ENCODE measurements at places on chromosomes 7 and 10.

- peak; percentile 50 for DNase-seq
Measured at GRCh38 chr7:140304191-140304799, 94.0 kb downstream of the SLC37A3 start.

GRCh38 chr10:70652761-70653657 lies 19.3 kb upstream of the ADAMTS14 start:
- no peak for DNase-seq

- no peak for DNase-seq
Measured at GRCh38 chr7:149753375-149754233, 19.8 kb downstream of the ZNF467 start.

GRCh38 chr7:90119178-90119971 lies 34.9 kb upstream of the STEAP1 start:
- DNase-seq, result no peak

- DNase-seq, result no peak
Measured at GRCh38 chr7:138036135-138036534, 34.2 kb upstream of the CREB3L2 start.

DNA sequence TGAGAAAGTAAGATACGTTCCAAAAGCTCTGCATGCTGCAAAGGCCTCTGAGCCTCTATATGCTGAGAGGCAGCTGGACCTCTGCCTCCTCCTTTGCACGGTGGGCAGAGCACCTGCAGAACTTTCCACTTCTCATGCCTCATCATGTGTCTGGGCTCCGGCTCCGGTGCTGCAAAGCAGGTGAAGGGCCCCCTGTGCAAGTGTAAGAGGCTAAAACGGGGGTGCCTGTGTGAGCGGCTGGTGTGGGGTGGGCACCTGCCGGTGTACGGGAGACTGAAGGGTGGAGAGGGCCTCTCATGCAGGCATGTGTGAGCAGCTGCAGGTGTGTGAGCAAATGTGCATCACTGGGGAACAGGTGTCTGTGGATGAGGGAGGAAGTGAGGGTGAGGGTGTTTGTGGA lies 121.0 kb downstream of the KCNMA1 start:
- no peak for DNase-seq

GRCh38 chr7:20577441-20578071 lies 37.9 kb upstream of the ABCB5 start:
- no peak for DNase-seq

DNA sequence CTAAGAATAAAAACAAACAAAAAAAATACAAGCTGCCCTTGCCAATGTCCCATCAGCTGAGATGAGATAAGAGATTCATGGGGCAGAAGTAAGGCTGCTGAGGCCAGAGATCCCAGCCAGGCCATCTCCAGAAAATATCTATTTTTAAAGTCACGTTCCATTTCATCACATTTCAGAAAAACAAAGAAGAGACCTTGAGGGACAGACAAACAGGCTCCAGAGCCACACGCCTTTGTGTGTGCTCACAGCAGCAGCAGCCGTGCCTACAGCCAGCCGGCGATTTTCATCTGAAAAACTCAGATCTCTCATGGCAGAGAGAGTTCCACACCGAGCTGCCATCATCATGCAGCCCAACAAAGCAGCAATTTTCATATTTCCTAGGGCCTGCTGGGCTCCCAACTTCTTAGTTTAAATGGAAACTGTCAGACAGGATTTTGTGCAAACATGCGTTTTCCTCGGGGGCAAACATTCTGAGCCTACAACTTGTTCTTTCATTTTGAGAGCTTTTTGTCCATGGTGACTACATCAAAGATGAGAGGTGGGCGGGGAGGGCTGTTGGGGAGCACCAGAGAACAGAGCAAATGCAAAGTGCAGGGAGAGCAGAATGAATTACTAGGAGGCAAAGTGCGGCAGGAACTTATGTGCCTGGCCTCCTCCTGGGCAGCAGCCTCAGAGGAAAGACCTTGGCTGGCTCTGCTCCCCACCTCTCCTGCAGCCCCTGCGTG lies 38.8 kb downstream of the DLG5 start:
- no peak for DNase-seq

GRCh38 chr10:4111643-4112042 lies 326.6 kb upstream of the KLF6 start:
- no peak for DNase-seq

GRCh38 chr7:95758187-95758586 lies 14.2 kb upstream of the DYNC1I1 start:
- DNase-seq, result no peak

GRCh38 chr7:20952916-20953315 lies 166.2 kb upstream of the SP8 start:
- no peak for DNase-seq

All from germinal center (tissue), 1 donor.